Fibroblast of lung (primary cell): ENCODE measurements at places on chromosomes 7 and 10. TPM values are rescaled to one million over a fixed set of nuclear protein-coding genes. Genes with fewer than 3 reads are reported as not detected.

Gene GIMAP4
- not detected in 2 replicates for total RNA-seq

Gene SERPINE1
- 41.3 and 167 TPM in 2 replicates for total RNA-seq

Gene CNTNAP2
- total RNA-seq, result not detected in 2 replicates

Gene CTAGE8
- total RNA-seq, result 0.26 and 0.83 TPM in 2 replicates

Gene PLEKHS1
- total RNA-seq, result not detected in 2 replicates

Gene EPHA1
- under 0.01 and 0.26 TPM in 2 replicates for total RNA-seq

Gene AMPH
- 1.5 and 3.6 TPM in 2 replicates for total RNA-seq

Gene ZNF488
- under 0.01 TPM in 1 of 2 replicates, not detected in the other for total RNA-seq

Gene NANOS1
- total RNA-seq, result 1.0 and 1.2 TPM in 2 replicates

Gene CCDC172
- total RNA-seq, result not detected in 2 replicates

Gene KAZALD1
- total RNA-seq, result 14.4 and 19.8 TPM in 2 replicates

Gene MBL2
- total RNA-seq, result not detected in 2 replicates

Gene FAM25C
- not detected in 2 replicates for total RNA-seq

Gene HTR5A
- total RNA-seq, result not detected in 2 replicates

Gene OR2A5
- total RNA-seq, result not detected in 2 replicates

Gene MAT1A
- total RNA-seq, result not detected in 2 replicates

Gene PNLIPRP3
- not detected in 2 replicates for total RNA-seq

Gene AKR1E2
- total RNA-seq, result 5.6 and 11.7 TPM in 2 replicates
